ENCODE measurements at places on chromosomes 3 and 15.

GRCh38 chr3:154229217-154229590, 95.1 kb downstream of the DHX36 start:
- DNase-seq, result no peak

GRCh38 chr3:195286115-195286872, 15.3 kb upstream of the XXYLT1 start:
- no peak for DNase-seq

- no peak for DNase-seq
Observed at GRCh38 chr15:31235311-31236183, 91.1 kb upstream of the KLF13 start.

GRCh38 chr3:120572027-120572426, 24.1 kb upstream of the NDUFB4 start:
- DNase-seq, result no peak

- DNase-seq, result no peak
Observed at GRCh38 chr3:15305359-15305844, 27.0 kb downstream of the SH3BP5 start.
